NCI-H510A treated with DMSO at 0.1 percent for 48 hours (cell line): ENCODE measurements at places on chromosomes 3 and 15.

DNA sequence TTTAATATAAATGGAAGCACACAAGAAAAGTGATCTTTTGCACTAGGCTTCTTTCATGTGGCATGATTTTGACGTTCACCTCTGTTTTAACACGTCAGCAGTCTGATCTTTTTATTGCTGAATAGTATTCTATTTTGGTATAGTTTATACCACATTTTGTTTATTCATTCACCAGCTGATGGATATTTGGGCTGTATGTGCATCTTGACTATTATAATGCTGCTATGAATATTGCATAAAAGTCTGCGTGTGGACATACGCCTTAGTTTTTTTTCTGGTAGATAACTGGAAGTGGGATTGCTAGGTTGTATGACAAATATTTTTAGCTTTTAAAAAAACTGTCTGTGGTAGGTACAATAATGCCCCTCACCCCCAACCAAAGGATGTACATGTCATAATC lies 14.4 kb downstream of the NAA50 start:
- no peak for DNase-seq

DNA sequence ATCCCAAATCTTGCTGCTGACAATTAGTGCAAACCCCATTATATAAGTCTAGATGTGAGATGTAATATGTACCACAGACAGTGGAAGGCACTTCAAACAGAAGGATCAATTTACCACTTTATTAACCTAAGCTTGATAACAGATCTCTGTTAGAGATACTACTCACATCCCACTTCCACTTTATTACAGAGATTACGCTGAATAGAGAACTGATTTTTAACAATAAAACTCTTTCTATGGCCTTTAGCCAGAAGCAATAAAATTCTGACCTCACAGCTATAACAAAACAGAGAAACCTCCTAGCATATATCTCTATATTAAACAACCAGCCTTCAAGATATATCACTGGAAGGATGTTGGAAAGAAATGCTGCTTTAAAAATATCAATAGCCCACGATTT lies 517.7 kb downstream of the MAGI1 start:
- DNase-seq = no peak

DNA sequence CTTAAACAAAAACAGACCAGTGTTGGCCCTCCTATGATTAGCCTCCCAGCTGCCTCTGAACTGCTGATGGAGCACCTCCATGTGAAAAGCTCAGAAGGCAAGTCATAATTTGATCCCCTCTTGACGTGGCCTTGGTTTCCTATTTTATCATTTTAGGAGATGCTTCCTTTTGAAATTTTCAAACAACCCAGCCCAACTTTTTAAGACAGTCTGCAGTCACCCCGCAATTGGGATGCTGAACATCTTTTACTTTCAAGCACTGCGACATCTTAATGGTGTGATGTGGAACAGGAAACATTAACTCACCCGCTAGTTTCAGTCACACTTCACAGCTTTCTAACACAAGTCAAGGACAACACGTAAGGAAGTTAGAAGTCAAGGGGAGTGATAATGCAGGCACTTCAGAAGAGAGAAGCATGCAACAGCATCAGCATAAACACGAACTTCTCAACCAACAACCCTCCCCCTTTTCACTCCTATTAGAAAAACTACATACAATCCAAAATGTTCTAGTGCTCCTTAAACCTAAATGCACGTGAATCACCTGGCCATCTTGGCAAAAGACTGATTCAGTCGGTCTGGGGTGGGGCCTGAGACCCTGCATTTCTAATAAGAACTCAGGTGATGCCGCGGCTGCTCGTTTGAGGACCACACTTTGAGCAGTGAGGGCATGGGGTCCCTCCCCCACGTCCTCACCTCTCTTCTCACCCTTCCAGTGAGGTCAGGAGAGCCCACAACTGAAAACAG lies 161.5 kb downstream of the FOXP1 start:
- no peak for DNase-seq

- no peak for DNase-seq
Measured at GRCh38 chr3:193354423-193354822, 24.1 kb downstream of the ATP13A5 start.

DNA sequence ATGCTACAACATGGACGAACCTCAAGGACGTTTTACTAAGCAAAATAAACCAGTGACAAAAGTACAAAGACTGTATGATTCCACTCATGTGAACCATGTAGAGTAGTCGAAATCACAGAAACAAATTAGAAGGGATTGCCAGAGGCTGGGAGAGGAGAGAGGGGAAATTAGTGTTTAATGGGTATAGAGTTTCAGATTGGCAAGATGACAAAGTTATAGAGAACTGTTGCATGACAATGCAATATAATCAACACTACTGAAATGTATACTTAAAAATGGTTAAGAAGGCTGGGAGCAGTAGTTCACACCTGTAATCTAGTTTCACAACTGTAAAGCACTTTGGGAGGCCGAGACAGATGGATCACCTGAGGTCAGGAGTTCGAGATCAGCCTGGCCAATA lies 36.9 kb downstream of the PLS1 start:
- no peak for DNase-seq

DNA sequence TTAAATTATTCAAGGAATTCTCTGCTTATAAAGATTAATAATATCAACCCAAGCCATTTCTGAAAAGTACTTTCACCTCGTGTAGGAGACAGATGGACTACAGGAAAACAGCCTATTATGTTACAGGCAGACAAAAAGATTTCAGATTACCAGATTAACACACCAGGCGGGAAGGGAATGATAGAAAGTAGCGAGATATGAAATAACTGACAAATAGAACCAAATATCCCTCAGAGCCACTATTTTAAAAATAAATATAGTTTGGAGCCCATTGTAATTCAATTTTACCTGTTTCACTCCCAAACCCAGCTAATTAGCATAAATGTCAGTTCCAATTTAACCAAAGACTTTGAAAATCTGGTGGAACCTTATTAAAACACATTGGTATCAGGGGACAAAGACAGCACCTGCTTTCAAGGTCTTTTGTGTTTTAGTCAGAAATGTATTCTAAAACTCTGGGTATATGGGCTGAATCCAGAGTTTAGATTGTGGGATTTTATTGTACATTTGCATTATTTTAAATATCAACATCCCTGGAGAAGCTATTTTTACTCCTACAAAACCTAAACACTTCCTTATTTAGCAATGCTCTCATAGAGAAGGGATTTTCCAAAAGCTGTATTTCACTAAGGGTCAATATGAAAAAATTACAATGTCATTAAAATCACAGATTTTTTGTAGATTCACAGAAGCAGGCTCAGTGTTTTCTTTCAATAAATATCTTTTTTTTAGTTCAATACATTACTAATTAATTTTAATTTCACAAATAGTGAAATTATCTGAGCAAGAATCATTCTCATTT lies 138.4 kb downstream of the TNIK start:
- no peak for DNase-seq

GRCh38 chr3:188339410-188340295 lies 185.7 kb downstream of the LPP start:
- no peak for DNase-seq

GRCh38 chr3:131821191-131821762 lies 213.5 kb downstream of the CPNE4 start:
- DNase-seq = no peak

DNA sequence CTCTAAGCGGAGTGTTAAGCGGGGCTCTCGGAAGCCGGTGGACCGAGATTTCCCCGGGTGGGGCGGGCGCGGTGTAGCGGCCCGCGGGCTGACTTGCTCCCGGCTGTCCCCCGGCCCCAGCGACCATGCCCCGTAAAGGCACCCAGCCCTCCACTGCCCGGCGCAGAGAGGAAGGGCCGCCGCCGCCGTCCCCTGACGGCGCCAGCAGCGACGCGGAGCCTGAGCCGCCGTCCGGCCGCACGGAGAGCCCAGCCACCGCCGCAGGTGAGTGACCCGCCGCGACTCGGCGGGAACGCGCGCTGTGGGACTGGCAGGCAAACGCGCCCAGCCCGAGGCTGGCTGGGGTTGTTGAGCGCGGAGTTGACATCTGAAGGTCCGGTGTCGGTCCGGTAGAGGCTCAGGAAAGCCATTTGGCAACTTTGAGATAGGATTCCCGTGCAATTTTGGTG lies 1.3 kb downstream of the SMC4 start:
- no peak for DNase-seq

- no peak for DNase-seq
Measured at GRCh38 chr3:110344897-110345767, 726.5 kb upstream of the NECTIN3 start.

- DNase-seq = no peak
Measured at GRCh38 chr3:32706348-32707025, 21.5 kb downstream of the CNOT10 start.

DNA sequence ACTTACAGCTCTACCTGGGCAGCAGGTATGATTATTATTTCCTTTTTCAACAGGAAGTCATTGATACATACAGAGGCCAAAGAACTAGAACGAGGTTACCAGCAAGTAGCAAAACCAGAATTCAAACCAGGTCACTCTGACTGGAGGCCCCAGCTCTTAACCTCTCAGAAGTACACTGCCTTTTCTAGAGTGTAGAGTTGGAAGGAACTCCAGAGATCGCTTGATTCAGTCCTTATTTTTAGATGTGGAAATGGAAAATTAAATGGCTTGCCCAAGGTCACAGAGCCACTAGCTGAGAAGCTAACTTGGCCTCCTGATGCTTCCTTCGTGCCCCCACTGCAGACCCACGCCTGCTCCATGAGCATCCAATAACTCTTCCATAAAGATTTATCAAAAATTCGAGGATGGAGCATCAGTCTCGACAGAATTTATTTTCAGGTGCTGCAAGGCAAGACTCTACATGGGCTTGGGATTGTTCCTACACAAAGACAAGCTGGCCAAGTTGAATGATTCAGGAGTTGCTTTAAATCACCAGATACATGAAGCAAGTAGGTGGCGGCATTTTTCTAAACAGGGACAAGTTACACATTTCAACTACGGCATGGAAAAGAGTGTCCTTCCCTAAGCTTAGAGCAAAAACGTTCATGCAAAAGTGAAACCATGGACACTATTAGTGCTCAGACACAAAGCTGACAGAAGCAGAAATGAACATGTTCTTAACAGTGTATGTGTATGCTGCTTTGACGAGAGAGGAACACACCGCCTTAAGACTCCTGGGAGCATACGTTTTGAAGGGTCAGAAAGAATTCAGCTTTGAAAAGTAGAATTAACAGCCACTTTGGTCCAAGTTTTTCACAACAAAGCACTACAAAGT lies 235.7 kb downstream of the THRB start:
- no peak for DNase-seq

GRCh38 chr15:72486144-72486543 lies 12.0 kb downstream of the ARIH1 start:
- DNase-seq = no peak

DNA sequence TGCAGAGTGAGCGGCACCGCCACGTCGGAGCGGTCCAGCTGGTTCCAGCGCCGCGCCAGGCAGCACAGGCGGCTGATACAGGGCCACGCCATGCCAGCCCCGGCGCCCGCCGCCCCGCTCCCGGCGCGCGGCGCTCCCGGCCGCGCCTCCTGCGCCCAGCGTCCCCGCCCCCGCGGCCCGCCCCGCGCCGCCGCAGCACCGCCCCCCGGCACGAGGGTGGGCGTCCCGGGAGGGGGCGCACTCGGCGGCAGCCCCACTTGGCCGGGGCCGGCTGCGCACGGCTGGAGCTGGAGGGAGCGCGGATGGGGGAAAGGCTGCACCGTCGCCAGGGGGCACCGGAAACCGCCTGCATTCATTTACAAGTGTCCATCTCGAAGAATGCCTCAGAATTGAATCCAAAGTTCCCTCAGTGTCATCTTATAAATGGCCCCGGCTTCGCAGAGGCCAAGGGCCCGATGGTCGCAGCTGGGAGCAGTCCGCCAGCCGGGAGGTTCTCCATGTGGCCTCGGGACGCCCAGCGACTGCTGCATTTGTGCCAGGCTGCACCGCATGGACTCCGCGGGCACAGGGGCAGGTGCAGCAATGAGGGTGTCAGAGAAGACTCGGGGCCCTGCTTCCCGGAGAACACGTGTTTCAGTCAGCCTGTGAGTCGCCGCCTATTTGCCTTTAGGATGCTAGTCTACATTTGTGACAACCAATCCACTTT lies at the start of gene MAP6D1:
MAP6D1 (minus strand) TSS at position 122 of the 706 bp plus-strand sequence; CDS start at position 92, 30 bp downstream.
- peak; percentile 86 for DNase-seq

DNA sequence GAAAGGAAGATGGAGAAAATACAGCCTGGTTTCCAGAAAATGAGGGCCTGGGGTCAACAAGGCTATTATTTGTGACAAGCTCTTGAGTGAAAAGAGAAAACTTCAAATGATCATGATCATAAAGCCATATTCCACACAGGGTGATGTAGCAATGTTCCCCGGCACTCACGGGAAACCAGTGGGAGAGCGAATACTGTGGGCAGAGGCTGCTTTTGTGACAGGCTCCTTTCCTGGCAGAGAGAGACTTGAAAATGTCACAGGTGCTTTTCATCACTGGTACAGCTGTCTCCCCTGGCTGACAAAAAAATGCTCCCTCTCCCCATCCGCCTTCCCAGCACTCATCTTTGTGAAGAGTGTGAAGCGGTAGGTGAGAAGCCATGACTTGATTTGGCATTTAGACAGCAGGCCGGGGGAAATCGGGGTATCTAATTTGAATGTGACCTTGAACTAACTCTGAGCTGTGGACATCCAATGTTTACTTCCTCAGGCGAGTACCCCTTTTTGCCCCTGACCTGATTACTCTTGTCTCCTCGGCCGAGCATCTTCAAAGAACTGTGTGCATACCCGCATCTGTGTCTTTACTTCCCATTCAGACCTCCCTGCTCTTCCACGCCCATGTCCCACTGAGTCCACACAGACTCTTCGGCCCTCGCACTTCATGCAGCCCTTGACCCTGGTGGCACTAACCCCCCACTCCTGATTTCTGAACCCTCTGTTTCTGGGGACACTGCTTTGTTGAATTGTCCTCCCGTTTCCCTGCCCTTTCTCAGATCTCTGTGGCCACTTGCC lies 23.2 kb downstream of the CA12 start:
- no peak for DNase-seq

GRCh38 chr3:134956395-134956794 lies 161.3 kb downstream of the EPHB1 start:
- no peak for DNase-seq

DNA sequence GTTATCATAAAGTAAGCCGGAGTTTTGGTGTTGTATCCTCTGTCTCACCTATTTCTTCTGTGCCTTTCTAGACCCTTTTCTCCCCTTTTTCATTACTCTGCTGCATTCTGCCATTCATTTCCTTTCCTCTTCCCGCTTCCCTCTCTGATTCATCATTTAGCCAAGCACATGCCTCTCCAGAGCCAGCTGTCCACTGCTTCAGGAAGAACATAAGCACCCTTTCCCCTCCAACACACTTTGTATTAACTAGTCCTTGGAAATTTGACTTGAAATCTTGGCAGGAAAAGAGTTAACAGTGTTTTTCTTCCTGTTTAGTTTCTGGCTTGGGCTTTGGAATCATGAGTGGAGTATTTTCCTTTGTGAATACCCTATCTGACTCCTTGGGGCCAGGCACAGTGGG lies 9.7 kb downstream of the APH1B start:
- no peak for DNase-seq

DNA sequence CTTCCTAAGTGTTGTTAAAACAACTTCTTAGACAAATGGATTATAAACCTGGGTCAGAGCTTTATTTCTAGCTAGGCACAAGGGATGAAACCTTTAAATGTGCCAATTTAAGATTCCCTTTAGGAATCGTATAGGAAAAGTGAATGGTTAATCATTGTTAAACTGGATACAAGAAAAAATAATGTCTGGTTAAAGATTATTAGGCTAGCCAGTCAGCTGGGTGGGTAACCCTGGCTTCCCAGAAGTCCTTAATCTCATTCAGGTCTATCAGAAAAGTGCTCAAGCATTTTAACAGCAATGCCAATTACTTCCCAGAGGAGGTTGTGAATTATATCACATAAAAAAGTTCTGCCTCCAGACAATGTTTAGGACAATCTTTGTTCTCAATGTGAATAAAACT lies 37.6 kb downstream of the NANOGP8 start:
- no peak for DNase-seq
